ENCODE measurements at places on chromosomes 4 and X. TPM values are rescaled to one million over a fixed set of nuclear protein-coding genes. Genes with fewer than 3 reads are reported as not detected.

DNA sequence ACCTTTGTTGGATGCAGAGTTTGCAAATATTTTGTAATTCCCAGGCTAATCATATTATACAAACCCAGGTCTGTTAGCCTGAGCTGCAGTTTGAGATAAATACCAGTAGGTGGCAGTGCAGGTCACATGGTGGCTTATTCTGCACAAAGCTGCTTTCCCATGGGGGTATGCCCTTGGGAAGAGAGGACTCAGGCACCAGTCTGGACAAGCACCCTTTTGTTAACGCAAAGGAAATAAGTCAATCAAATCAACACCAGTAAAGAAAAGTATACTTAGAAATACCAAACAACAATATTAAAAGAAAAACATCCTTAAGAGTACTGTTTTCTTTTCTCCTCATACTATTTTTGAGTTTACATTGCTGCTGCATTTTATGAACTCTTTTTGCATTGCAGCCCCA, 389.0 kb upstream of the ZFP42 start:
- DNase-seq, result peak; percentile 42

DNA sequence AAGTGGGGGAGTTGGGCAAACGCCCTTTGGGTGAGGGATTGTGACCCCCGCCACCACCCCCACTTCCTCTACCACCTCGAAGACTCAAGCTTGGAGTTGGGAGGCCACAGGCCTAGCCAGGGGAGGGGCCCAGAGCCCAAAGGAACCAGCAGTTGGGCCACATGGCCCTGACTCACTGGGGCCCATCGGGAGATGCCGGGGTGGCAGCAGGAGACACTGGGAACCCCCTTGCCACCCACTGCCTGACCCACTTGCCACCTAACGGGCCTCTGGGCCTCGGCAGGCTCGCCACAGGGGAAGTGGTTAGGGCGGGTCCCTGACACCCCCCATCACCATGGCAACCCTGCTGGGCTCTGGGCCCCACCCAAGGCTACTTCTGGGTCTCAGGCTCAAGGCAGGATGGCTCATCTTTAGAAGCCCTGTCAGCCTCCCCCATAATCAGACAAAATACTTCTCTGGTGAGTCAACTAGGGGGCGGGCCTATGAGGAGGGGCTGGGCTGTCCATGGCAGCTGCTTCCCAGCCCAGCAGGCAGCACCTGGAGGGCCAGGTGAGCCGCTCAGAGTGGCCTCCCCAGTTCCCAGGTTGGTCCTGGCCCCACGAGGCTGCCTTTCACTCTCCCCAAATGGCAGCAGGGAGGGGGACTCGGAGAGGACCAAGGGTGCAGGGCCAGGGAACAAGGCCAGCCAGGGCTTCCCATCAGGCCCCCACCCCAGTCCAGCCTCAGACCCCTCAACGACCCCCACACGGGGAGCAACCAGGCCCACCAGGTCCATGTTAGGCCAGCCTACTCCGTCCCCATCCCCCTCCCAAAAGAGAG, 5.6 kb downstream of the FLNA start:
- peak; percentile 94 for DNase-seq

DNA sequence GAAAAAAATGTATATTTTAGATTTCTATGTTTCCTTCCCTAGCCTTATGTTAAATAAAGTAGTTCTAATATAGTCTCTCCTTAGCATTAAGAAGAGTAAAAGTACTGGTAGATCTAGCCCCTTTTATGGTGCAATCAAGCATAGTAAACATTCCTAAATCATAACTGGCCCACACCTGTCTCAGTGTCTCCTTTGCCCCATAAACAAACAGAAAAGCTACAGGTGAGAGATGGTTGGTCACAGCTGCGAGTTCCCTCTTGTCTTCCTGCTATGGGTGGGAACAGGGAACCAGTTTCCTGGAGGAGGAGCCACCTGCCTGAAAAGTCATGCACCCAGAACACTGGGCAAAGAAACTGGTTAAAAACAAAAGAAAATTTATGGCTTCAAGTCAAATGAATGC, 16.6 kb downstream of the SOWAHB start:
- no peak for DNase-seq

GRCh38 chr4:108337923-108338322, 169.2 kb upstream of the LEF1 start:
- DNase-seq, result peak; percentile 8

The KIF4A gene
- total RNA-seq, result 53.5 TPM

The MAGEA8 gene
- total RNA-seq, result not detected

Data from Daoy (cell line).